NCI-H1105 (cell line): ENCODE measurements at places on chromosomes 5 and 9.

DNA sequence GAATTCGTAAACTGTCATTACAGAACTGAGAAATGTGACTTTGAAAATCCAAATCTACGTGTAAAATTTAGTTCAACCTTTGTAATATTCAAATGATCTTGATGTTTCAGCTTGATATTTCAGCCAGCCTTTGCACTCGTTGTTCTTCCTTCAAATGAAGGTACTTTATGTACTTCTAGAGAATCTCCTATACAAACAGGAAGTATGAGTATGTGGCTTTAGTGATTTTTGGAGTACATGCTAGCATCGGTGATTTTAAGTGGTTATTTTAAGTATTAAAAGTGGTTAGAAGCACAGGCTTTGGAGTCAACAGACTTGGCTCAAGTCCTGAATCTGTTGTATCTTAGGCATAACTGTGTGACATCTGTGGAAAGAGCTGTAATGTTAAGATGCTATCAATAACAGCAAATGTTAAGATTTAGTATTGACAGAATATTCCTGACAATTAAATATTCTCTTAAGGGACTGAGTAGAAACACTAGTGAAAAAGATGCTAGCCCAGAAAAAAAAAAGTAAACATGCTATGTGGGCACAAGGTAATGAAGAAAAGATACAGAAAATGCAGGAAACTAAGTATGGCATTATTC is 398.0 kb downstream of the ADGRV1 start:
- DNase-seq: no peak

- DNase-seq: no peak
Measured at GRCh38 chr9:79221084-79221483, 350.7 kb upstream of the TLE4 start.

GRCh38 chr5:1985781-1986180 is 103.1 kb upstream of the IRX4 start:
- DNase-seq: no peak

DNA sequence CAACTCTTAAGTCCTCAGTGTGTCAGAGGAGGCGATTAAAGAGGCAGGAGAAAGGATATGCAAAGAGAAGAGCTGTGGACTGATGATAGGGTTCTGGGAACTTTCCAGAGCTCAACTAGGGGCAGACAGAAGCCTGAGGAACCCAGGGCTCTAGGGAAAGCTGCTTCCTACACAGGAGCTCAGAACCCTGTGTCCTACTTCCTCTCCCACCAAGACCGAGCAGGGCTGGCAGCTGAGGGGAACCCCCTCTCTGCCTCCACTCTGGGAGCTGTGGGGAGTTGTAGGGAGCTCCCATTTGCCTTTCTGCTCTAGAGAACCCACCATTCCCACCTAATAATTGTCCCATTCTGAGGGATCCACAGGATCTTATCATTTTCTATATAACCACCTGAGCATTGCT is 674.3 kb downstream of the ACTL7B start:
- no peak for DNase-seq

DNA sequence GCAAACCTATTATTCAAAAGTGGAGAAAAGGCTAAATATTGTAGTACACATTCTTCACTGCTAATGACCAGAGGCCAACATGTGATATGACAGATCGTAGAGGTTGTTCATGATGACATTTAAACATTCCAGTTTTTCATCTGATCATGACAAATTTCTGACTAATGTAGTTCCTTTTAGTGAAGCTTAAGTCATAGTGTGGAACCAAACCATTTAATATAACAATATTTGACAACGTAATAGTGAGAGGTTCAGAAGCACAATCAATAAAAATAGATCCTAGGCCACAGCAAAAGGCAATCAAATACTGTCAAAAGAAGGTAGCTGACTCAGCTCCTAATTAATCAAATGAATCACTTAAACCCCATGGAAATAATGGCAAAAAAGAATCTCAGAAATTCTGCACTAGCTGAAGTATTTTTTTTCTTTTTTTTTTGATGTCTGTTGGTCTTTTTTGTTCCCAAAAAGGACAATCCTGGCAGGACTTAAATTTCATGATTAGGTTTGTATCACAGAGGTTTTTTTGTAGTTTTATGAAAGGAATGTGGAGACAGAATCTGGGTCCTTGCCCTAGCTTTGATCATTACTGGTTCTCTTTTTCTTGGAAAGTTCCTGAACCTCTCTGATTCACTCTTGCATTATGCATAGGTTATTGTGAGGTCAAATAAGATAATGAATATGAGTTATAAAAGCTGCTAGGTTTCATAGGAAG is 795.0 kb downstream of the DTWD2 start:
- no peak for DNase-seq

DNA sequence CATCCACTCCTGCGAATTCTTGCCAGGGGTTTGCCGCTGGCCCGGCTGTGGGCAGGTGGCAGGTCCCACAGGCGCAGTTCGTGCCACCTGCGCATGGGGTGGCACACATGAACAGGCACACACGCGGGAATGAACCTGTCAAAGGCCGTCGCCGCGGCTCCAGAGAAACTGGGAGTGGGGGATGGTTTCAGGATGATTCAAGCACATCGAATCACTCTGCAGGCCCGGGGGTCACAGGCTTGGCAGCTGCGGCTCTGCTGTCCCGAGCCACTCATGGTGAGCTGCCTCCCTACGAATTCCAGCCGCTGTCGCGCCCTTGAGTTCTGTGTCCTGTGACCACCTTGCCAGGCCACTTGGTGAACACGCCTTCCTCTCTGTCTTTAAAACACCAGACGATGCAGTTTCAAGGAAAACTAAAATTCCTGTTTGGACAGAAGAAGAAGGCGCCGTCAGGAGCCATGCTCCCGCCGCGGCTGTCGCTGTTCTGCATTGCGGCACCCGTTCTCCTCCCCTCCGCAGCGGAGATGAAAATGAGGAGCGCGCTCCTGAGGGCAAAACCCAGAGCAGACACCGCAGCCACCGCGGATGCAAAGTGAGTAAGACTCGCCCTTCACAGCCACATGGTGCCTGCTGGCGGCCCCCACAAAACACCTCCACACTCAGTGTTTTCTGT is 15.4 kb upstream of the EXOC3 start:
- no peak for DNase-seq

- DNase-seq: no peak
Measured at GRCh38 chr9:112145886-112146285, 29.2 kb downstream of the SUSD1 start.

DNA sequence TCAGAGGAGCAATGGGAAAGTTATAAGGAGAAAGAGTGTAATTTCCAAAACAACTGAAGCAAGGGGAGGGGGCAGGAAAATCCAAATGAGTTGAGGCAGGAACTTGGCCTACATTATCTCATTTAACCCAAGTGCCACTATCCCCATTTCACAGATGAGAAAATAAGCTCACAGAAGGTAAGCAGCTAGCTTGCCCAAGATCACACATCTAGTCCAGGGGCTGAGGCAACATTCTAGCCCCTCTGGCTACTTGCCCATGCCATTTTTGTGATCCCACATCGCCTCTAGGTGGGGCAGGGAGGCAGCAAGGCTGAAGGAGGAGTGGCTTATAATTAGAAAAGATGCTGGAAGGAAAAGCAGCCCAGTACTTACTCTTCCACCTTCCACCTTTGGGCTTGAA is 2.6 kb upstream of the PSIP1 start:
- DNase-seq: peak; percentile 41

- no peak for DNase-seq
Measured at GRCh38 chr9:104858846-104859245, 69.1 kb downstream of the ABCA1 start.

DNA sequence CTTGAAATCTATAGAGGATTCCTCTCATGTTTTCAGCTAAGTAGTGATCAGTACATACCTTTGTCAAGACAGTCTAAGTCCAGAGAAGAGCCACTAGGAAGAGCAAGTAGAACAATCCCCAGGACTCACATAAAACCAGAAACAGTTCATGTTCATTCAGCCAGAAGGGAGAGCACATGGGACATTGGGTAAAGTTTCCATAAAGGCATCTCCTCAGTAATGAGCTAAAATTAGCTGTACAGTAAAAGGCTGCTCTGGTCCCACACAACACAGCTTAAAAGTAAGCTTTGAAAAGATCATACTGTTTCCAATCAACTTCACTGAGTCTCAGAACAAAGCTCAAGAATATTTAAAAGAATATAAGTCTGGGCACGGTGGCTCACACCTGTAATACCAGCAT is 32.4 kb downstream of the HOMER1 start:
- no peak for DNase-seq

- no peak for DNase-seq
Measured at GRCh38 chr5:79837761-79838551, 148.3 kb downstream of the CMYA5 start.

GRCh38 chr5:136208916-136209315 is 16.0 kb upstream of the SMIM32 start:
- no peak for DNase-seq

DNA sequence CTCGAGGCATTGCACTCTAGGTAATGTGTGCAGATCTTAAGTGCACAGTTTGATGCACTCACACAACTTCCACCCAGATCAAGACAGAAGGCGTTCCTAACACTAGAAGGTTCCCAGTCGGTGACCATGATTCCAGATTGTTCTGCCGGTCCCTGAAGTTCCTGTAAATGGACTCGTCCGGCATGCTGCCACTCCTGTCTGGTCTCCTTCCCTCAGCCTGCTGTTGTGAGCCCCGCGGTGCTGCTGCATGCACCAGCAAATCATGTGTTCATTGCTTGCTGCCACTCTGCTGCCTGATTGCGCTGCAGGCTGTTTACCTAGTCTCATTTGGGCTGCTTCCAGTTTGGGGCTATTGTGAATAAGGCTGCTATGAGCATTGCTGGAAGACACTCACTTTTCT is 11.5 kb downstream of the STKLD1 start:
- no peak for DNase-seq

DNA sequence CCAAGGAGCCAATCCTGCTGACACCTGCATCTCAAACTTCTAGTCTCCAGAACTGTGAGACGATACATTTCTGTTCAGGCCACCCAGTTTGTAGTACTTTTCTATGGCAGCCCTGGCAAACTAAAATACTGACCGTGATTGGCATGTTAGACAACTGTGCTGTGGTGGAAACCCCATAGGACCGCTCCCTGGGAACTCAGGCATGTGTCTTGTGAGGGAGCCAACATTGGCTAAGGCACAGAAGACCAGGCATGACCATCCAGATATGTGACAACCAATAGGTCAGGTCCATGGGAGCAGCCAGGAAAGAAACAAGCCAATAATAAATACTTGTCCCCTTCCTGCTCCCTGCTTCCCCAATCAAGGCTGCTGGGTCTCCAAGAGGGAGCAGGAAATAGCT is 101.4 kb upstream of the MPDZ start:
- DNase-seq: no peak

GRCh38 chr5:88880201-88880600 is 2.8 kb downstream of the MEF2C start:
- no peak for DNase-seq

DNA sequence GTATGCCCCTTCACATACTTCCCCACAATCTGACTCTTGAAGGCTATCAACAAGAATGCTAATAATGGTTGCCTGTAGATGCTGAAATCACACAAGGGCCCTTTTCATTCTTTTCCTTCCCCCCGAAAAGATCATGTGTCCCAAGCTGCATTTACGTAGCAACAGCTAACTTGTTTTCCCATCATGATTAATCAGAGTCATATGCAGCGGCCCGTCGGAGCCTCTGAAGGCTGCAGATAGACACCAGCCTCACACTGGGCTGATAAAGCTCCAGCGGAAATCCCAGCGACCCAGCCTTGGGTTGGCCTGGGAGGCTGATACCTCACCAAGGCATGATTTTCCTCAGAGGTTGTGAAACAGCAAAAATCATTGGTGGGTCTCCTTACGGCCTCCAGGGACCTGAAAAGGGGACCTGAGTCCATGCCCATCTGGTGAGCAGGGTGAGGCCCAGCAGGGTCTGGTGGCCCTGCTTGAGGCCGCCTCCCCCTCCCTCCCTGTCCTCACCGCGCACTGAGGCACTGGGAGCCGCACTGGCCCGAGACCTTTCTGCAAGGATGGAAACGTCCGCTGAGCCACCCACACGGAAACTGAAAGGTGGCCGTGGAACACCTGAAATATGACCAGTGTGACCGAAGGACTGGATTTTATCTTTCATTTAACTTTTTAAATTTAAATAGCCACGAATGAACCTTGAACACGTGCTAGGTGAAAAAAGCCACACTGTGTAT is 114.2 kb upstream of the PHYKPL start:
- DNase-seq: no peak

DNA sequence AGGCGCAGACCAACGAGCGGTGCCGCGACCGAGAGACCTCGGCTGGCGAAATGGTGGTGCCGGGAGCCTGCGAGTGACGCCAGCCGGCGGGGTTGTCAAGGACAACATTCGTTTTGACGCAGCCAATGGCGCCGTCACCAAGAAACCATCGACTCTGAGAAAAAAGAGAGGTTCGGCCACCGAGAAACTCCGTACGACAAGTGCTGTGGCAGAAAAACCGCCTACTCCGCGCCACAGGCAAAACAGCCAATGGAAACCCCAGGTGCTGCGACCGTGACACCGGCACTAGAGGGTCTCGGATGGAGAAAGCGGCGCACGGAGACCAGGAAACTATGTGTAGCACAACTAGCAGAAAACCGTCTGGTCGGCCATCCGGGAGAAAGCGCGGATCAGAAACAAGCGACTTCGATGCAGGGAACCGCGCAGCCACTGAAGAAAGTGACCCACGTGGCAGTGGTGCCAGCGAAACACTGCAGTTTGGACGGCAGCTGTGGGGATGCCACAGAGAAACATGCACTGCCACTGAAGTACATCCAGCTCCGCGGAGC is 88.8 kb downstream of the ANXA2R start:
- no peak for DNase-seq

DNA sequence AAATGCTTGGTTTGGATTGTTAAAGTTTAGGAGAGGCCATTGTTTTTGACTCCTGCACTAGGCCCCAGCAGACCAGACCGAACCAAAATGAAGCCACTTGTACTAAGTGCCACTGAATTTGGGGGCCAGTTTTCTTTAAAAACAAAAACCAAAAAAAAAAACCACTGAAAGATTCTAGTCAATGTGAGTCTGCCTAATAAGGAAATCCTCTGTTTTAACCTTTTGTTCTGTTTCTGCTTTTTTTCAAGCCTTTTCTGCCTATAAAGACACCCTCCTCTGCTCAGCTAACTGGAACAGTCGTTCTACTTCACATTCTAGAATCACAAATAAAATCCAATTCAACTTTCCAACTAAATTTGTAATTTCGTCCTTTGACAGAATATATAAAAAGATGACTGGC is 64.9 kb downstream of the SERINC5 start:
- no peak for DNase-seq

- DNase-seq: no peak
Measured at GRCh38 chr9:126527109-126527825, 86.5 kb upstream of the LMX1B start.
